ENCODE measurements at places on chromosomes 2 and 18. TPM values are rescaled to one million over a fixed set of nuclear protein-coding genes. Genes with fewer than 3 reads are reported as not detected.

CFAP65 gene
- total RNA-seq = 0.15 TPM

UGT1A10 gene
- total RNA-seq = not detected

AQP12B gene
- not detected for total RNA-seq

CRYGC gene
- not detected for total RNA-seq

POTEI gene
- total RNA-seq = not detected

PTPRN gene
- total RNA-seq = 1.9 TPM

ERBB4 gene
- total RNA-seq = not detected

UGT1A3 gene
- total RNA-seq = not detected

DSC1 gene
- total RNA-seq = not detected

CCDC74B gene
- 4.4 TPM for total RNA-seq

MRO gene
- total RNA-seq = 0.05 TPM

SLC9A4 gene
- total RNA-seq = not detected

LAMA1 gene
- total RNA-seq = 0.07 TPM

GFPT1 gene
- 27.8 TPM for total RNA-seq

HOXD9 gene
- 1.7 TPM for total RNA-seq

KCNJ13 gene
- total RNA-seq = not detected

SLC19A3 gene
- 2.4 TPM for total RNA-seq

CIDEA gene
- total RNA-seq = not detected

TUBA3E gene
- total RNA-seq = 0.14 TPM

ROCK2 gene
- total RNA-seq = 26.3 TPM

RTP5 gene
- not detected for total RNA-seq

MROH2A gene
- total RNA-seq = not detected

SAG gene
- total RNA-seq = not detected

BCL11A gene
- 0.20 TPM for total RNA-seq

CERKL gene
- total RNA-seq = 0.41 TPM

IL36B gene
- 0.09 TPM for total RNA-seq

REG1B gene
- total RNA-seq = not detected

LYG1 gene
- total RNA-seq = 1.4 TPM

PAIP2B gene
- 0.35 TPM for total RNA-seq

CYP1B1 gene
- total RNA-seq = 6.9 TPM

MAP3K19 gene
- total RNA-seq = not detected

Data from A549 treated with CORT108297 at 1 μM for 4 hours (cell line).